ENCODE measurements at places on chromosomes 7 and 10. TPM values are rescaled to one million over a fixed set of nuclear protein-coding genes. Genes with fewer than 3 reads are reported as not detected.
A peak's percentile ranks its signal among the peaks of the same experiment; 100 is the strongest.

GRCh38 chr7:73918926-73919693 is 58.2 kb downstream of the TMEM270 start:
- peaks cover 75% of the 10 kb centered on the region for H3K27me3 ChIP-seq
- no peaks in the 10 kb centered on the region for H3K4me1 ChIP-seq
- no peaks in the 10 kb centered on the region for H3K36me3 ChIP-seq
- no peak for DNase-seq
- H3K4me3 ChIP-seq, result no peak overlapping the region

Gene GDF10
- total RNA-seq, result not detected

Gene UNCX
- not detected for total RNA-seq

DNA sequence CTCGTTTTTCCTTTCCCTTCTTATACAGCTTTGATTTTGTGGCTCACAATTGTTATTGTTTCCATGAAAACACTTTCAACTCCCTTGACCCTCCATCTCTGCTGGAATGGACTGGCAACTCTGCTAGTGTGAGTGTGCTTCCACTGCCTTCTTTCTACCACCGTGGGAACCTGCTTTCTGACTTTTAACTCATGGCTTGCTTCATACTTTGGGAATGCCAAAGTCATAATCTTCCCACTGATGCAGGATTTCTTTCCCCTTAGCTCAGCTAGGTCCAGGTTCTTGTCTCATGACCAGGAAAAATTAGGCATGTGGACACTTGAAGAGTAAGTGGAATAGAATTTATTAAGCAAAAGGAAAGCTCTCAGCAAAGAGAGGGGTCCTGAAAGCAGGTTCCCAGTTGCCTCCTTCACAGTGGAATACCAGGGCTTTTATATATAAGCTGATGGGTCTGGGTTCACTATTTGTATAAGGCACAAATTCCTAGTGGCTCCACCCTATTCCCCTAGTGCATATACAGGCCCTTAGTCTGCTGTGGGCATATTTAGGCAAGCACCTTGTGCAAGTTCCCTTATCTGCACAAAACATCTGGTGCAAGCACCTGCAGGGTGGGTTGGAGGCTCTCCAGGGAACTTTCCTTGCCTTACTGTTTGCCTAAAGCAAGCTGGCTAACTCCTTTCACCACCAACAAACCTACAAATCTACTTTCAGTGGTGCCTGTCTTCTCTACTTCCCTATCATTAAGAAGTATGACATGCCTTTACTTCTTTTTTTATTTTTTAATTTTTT is 119.5 kb downstream of the CFAP58 start:
- peaks cover 62% of the 10 kb centered on the region for H3K27me3 ChIP-seq
- no peak overlapping the region for H3K4me3 ChIP-seq
- no peaks in the 10 kb centered on the region for H3K36me3 ChIP-seq
- H3K27ac ChIP-seq, result no peak overlapping the region
- DNase-seq, result no peak

DNA sequence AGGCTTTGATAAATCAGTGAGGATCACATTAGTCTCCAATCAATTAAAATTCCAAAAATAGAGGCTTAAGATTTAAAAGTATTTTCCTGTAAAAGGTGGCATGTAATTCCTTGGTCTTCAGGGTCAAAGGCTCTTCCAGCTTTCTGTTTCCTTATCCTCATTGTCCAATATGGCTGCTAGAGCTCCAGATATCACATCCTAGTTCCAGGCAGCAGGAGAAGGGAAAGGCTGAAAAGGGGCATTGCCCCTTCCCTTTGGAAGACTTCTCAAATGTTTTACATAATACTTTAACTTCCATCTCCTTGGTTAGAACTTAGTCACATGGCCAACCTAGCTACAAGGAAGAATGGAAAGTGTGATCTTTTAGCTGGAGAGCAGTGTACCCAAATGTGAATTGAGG is 39.2 kb upstream of the JAZF1 start:
- H3K4me1 ChIP-seq, result no peaks in the 10 kb centered on the region
- no peak overlapping the region for H3K4me3 ChIP-seq
- H3K27ac ChIP-seq, result no peak overlapping the region
- no peak for DNase-seq
- no peaks in the 10 kb centered on the region for H3K36me3 ChIP-seq
- peaks cover 17% of the 10 kb centered on the region for H3K27me3 ChIP-seq

- H3K4me3 ChIP-seq, result no peak overlapping the region
- H3K27me3 ChIP-seq, result no peaks in the 10 kb centered on the region
- peaks cover 8% of the 10 kb centered on the region for H3K4me1 ChIP-seq
- DNase-seq, result no peak
- no peak overlapping the region for H3K27ac ChIP-seq
Measured at GRCh38 chr7:107920048-107920772, 29.2 kb downstream of the DLD start.

DNA sequence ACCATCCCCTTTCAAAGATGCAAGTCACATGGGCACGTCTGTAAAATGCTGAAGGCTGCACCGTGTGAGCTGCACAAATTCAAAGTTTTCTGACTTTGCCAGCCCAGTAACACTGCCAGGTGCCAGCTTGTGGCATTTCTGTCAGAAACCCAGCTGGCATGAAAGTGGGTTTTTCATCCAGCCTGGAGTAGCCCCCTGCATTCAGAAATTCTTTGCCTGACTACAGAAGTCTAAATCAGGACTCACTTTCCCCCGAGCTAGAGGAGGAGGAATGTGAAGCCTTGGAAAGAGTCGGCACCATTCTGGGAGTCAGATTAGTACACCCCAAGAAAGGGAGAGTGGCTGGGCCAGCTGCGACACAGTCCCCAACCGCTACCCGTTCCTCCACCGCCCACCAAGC is 56.7 kb upstream of the EN2 start:
- H3K27me3 ChIP-seq, result peaks cover 96% of the 10 kb centered on the region
- H3K27ac ChIP-seq, result no peak overlapping the region
- DNase-seq, result no peak
- H3K4me1 ChIP-seq, result peaks cover 6% of the 10 kb centered on the region

DNA sequence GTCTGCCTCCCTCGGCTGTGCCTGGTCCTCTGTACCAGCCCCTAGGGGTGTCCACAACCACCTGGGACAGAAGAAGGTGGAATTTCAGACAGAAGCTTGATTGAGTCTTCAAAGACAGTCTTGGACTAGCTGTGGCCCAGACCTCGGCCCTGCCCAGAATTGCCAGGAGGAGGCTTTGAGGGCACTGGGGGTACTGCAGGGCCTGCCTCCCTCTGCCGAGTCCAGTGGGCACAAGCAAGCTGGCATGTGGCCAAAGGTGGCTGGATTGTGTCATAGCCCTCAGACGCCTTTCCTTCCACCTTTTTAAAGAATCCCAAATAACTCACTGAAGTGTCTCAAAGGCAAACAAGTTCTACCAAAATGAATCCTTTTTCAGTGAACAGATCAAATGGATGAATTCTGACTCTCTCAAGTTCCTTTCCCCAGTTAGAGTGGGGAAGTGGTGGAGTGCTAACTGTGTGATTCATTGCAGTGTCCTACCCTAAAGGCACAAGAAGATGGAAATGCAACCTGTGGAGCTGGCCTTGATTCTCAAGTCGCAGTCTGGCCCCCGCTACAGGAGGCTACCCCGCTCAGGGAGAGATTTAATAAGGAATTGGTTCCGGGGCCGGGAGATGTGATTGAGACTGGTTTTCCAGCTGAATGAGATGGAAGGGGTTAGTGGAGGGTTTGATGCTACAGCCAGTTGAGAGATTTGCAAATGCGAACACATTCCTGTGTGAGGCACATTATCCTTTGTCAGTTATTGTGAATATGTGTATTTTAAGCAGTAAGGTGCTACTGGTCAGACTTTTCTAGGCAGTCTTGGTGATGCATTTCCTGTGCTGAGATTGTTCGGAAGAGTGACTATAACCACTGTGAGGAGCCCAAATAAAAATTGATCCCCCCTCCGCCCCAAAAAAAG is 28.8 kb upstream of the SLC26A4 start:
- no peaks in the 10 kb centered on the region for H3K36me3 ChIP-seq
- DNase-seq, result no peak
- H3K27me3 ChIP-seq, result no peaks in the 10 kb centered on the region

GRCh38 chr7:29319719-29320521 is 125.3 kb downstream of the CHN2 start:
- H3K27ac ChIP-seq, result no peak overlapping the region
- DNase-seq, result no peak
- peaks cover 6% of the 10 kb centered on the region for H3K27me3 ChIP-seq
- H3K4me3 ChIP-seq, result no peak overlapping the region

Gene MEOX2
- total RNA-seq, result 12.6 TPM

DNA sequence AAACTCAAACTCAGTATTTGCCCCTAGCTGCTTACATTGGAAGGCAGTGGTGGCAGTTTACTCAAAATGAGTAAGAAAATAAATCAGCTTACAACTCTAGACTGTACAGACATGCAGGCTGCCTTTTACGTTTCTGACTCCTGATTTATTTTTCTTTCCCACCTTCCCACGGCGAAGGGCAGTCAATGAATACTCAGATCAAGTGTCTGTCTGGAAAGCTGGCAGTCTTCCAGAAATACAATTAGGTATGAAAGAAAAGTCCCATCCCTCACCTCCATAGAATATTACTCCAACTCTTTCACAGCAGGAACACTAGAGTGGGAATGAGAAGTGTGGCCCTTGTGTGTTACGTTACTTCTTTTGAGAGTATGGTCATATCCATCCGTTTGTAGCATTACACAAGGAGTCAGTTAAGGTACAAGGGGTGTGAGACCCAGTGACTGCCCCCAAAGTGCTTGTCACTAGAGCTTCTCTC is 1.3 kb upstream of the PAPSS2 start:
- no peak overlapping the region for H3K4me3 ChIP-seq
- H3K27me3 ChIP-seq, result no peaks in the 10 kb centered on the region
- peaks cover 19% of the 10 kb centered on the region for H3K36me3 ChIP-seq

Gene STOX1
- 2.7 TPM for total RNA-seq

Gene PLXNA4
- 0.24 TPM for total RNA-seq

DNA sequence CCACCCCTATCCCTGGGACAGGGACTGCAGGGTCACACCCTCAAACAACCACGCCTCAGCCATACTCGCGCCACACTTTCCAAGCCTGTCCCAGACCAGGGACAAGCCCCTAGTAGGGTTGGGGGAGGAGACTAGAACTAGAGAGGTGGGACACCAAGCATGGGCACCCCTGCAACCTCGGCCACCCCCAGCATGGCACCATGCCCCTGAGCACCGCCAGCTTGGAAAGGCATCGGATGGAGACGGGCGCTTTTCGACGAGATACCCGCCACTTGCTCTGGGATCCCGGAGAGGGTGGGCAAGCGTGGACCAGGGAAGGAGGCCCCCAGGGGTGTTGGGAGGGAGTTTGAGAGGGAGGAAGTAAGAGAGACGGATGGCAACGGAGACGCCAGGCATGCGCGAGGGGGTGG is 13.1 kb upstream of the KMT2E start:
- no peak overlapping the region for H3K4me3 ChIP-seq
- H3K4me1 ChIP-seq, result peaks cover 47% of the 10 kb centered on the region
- no peak for DNase-seq
- H3K36me3 ChIP-seq, result peaks cover 27% of the 10 kb centered on the region

GRCh38 chr10:86632951-86633350 is 21.4 kb upstream of the OPN4 start:
- no peak for DNase-seq
- no peak overlapping the region for H3K27ac ChIP-seq
- H3K27me3 ChIP-seq, result peaks cover 16% of the 10 kb centered on the region
- peaks cover 5% of the 10 kb centered on the region for H3K36me3 ChIP-seq
- H3K4me1 ChIP-seq, result no peaks in the 10 kb centered on the region
- H3K4me3 ChIP-seq, result no peak overlapping the region

Gene MYO3A
- 0.14 TPM for total RNA-seq

- no peak overlapping the region for H3K4me3 ChIP-seq
- no peak for DNase-seq
- no peaks in the 10 kb centered on the region for H3K4me1 ChIP-seq
- no peaks in the 10 kb centered on the region for H3K36me3 ChIP-seq
- H3K27me3 ChIP-seq, result no peaks in the 10 kb centered on the region
Measured at GRCh38 chr7:145411066-145411465, 575.2 kb upstream of the TPK1 start.

Gene GPR26
- total RNA-seq, result not detected

GRCh38 chr10:93445978-93446720 is 36.0 kb downstream of the MYOF start:
- no peak overlapping the region for H3K4me3 ChIP-seq
- DNase-seq, result no peak
- H3K4me1 ChIP-seq, result peaks cover 63% of the 10 kb centered on the region
- H3K27ac ChIP-seq, result peak overlapping the region; percentile 93

GRCh38 chr10:103111031-103111917 is 81.8 kb downstream of the NT5C2 start:
- H3K4me1 ChIP-seq, result no peaks in the 10 kb centered on the region
- H3K27me3 ChIP-seq, result no peaks in the 10 kb centered on the region
- H3K27ac ChIP-seq, result no peak overlapping the region
- DNase-seq, result no peak

GRCh38 chr7:156747718-156748117 is 107.1 kb downstream of the RNF32 start:
- no peaks in the 10 kb centered on the region for H3K27me3 ChIP-seq
- H3K27ac ChIP-seq, result no peak overlapping the region
- no peak for DNase-seq

Gene PKD2L1
- total RNA-seq, result not detected

Gene TBX20
- total RNA-seq, result 3.4 TPM

Gene EVX1
- not detected for total RNA-seq

DNA sequence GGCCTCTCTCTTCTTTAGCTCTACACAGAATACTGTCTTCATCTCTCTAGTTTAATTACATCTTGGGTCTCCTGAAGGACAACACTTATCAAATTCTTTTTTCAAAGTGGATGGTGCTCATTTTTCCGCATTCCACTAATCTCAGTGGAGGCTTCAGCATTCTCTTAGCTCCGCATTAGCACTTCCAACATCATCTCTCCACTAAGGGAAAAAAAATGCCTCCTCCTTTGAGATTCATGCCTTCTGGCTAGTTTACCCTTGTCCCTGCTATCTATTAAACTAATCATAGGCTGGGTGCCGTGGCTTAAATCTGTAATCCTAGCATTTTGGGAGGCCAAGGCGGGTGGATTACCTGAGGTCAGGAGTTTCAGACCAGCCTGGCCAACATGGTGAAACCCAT is 9.2 kb downstream of the PPP3CB start:
- no peak overlapping the region for H3K27ac ChIP-seq
- no peak overlapping the region for H3K4me3 ChIP-seq
- no peaks in the 10 kb centered on the region for H3K27me3 ChIP-seq
- peaks cover 11% of the 10 kb centered on the region for H3K36me3 ChIP-seq
- DNase-seq, result no peak

DNA sequence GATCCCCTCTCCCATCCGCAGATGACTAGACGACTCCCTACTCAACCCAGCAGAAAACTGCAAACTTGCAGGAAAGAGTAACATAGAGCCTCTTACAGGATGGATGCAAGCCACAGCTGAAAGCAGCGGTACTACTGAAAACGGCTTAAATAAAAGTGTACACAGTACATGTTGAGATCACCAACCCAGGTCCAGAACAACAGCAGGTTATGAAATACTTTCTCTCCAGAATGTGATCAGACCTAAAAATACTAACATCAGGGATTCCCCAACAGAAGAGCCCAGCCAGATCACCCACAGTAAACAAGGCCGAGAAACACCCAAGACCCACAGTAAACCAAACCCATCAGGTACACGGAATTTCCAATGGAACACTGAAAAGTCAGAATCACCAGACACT is 13.2 kb downstream of the ATE1 start:
- H3K4me1 ChIP-seq, result no peaks in the 10 kb centered on the region
- H3K4me3 ChIP-seq, result no peak overlapping the region
- no peak for DNase-seq
- no peaks in the 10 kb centered on the region for H3K27me3 ChIP-seq
- no peak overlapping the region for H3K27ac ChIP-seq
- H3K36me3 ChIP-seq, result no peaks in the 10 kb centered on the region

Gene KLF6
- total RNA-seq, result 140 TPM

- no peak overlapping the region for H3K27ac ChIP-seq
- DNase-seq, result no peak
- H3K27me3 ChIP-seq, result no peaks in the 10 kb centered on the region
- no peaks in the 10 kb centered on the region for H3K36me3 ChIP-seq
- H3K4me1 ChIP-seq, result no peaks in the 10 kb centered on the region
Measured at GRCh38 chr10:124676416-124677062, 67.6 kb downstream of the FAM53B start.
